ENCODE measurements at places on chromosomes 6 and 20.

DNA sequence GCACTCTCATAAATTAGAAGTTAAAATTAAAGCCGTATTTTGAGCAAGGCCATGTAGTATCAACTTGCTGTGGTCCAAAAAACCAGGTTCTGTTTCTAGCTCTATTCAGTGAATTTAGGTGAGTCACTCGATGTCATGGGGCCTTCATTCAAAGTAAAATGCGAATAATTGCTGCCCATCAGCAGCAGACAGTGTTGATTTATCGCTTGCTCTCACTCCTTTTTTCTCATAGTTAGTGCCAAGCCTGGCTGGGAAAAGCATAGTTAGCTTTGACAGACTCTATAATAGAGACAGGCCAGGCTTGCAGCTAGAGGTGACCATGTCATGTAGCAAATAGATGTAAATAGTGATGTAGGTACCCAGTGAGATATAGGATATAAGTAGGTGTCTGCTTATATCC, 136.0 kb downstream of the EDN1 start:
- no peak for DNase-seq

GRCh38 chr6:44080561-44081521, 46.4 kb downstream of the MRPL14 start:
- no peak for DNase-seq

GRCh38 chr6:54860132-54860531, 13.6 kb downstream of the FAM83B start:
- no peak for DNase-seq

GRCh38 chr6:1129131-1129530, 182.8 kb upstream of the FOXQ1 start:
- no peak for DNase-seq

DNA sequence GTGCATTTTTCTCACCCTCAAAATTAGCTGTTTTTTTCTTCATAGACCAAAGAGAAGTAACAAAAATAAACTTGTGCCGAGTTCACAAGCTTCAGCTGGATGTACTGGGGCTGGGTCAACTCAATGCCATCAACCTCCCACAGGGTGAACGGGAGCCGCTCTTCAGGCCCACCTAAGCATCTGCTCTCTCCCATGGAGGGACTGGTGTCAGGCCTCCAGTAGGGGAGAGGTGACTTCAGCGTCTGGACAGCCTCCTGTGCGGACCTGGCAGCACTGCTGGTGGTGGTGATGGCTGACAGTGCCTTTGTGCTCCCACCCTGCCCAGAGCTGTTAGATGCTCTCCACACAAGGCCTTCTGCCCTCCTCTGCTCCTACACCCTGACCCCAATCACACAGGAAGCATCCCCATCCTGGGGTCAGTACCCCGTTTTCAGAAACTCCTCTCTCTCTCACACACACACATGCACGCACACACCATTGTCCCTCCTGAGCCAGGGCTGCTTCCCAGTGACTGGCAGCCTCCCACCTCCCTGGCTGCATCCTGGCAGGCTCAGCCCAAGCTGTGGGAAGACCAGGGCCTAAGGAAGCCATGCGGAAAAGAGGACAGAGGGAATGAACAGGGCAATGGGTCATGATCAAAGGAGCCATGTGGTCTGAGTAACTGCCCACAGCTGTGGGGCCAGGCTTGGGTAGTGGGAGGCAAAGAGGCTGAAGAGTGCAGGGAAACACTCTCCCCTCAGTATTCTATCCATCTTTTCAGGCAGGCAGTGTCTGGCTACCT, 17.7 kb downstream of the CST8 start:
- no peak for DNase-seq

- no peak for DNase-seq
These were observed 64.7 kb downstream of the BTBD3 start for GRCh38 chr20:11982289-11982954.

Data from activated naive CD4-positive, alpha-beta T cell treated with anti-CD3 and anti-CD28 coated beads, Interleukin-2, amount 50 U/mL, for 72 hours (primary cell).